ENCODE measurements at places on chromosomes 1 and 21. TPM values are rescaled to one million over a fixed set of nuclear protein-coding genes. Genes with fewer than 3 reads are reported as not detected.

The TNNI3K gene
- total RNA-seq: not detected

The KMO gene
- not detected for total RNA-seq

The LYPLAL1 gene
- 13.8 TPM for total RNA-seq

The HTR1D gene
- total RNA-seq: 0.07 TPM

The CSRP1 gene
- 381 TPM for total RNA-seq

The PROX1 gene
- total RNA-seq: 0.28 TPM

The LCE2A gene
- not detected for total RNA-seq

The S100A14 gene
- total RNA-seq: 1,909 TPM

The ESPN gene
- 13.7 TPM for total RNA-seq
